ENCODE measurements at places on chromosomes 1 and 21.

DNA sequence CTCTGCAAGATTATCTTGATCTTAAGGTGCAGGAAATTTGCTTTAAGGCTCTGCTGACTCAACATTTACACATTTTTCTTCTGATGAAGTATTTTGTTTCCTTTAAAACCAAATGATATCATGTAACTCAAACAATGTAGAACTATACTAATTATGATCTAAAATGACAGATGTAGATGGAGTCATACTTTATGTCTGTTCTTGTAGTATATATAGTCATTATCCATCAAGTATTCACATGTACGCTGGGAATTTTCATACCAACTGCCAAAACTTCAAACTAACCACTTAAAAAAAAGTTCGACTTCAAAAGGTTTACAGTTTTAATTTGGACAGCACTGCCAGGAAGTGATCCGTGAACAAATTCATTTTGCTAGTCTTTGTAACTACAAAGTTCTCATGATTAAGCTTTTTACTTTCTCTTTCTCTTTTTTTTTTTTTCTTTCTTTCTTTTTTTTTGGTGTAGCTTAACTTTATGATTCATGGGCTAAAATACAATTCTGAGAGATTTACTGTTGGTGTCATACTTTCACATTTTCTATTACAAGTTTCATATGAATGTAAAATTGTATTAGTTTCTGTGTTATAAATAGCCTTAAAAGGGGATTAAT, 509.0 kb upstream of the CXADR start:
- DNase-seq, result no peak

DNA sequence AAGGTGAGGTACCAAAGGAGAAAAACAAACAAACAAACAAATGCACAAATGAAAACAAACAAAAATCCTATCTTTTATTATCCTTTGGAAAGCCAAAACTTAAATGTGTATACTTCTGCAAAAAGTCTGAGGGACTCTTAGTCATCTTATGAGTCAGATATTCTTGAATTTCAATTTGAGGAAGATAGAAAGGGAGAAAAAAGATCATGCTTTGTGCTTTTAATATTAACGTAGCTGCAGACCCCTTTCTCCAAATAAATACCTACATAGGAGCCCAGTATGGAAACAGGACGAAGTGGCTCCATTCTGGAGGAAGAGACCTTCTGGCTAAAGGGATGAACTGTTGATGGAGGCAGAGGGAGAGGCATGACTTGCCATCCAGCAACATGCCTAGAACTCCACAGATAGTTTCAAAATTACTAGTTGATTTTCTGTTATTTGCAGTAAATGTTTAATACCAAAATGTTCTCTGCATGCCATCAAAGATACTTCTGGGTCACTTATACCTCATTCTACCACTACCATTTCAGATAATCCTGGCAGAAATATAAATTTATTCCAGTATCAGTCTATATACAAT, 25.4 kb downstream of the NUP210L start:
- DNase-seq, result no peak

- DNase-seq, result no peak
These were observed 575.5 kb downstream of the MRPL39 start for GRCh38 chr21:25031750-25032149.

GRCh38 chr1:76110666-76111065, 36.1 kb downstream of the ST6GALNAC3 start:
- DNase-seq, result no peak

- DNase-seq, result no peak
These were observed 399.9 kb upstream of the ADAMTS5 start for GRCh38 chr21:27366646-27367235.

GRCh38 chr1:11831945-11832725, 15.4 kb downstream of the NPPA start:
- DNase-seq, result no peak

- DNase-seq, result no peak
These were observed 61.2 kb downstream of the ERI3 start for GRCh38 chr1:44293761-44294315.

DNA sequence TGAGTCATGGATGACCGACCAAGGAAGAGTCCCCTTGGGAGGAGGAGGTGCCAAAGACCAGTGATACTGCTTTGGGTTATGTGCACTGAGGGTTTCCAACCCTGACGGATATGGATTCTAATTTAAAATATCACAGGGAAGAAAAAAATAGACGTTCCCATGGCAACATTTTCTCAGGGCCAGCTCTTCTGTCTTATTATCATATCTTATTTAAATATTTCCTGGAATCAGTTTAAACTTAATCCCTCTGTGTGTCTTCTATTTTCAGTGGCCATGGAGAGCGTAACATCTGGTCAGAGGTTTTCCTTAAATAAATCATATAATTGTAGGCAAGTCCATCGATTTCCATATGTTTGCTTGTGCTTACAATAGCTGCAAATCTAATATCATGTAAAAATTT, 205.4 kb upstream of the FMN2 start:
- DNase-seq, result no peak

- peak; percentile 23 for DNase-seq
These were observed 1.9 kb downstream of the MANEAL start for GRCh38 chr1:37795340-37796125.

DNA sequence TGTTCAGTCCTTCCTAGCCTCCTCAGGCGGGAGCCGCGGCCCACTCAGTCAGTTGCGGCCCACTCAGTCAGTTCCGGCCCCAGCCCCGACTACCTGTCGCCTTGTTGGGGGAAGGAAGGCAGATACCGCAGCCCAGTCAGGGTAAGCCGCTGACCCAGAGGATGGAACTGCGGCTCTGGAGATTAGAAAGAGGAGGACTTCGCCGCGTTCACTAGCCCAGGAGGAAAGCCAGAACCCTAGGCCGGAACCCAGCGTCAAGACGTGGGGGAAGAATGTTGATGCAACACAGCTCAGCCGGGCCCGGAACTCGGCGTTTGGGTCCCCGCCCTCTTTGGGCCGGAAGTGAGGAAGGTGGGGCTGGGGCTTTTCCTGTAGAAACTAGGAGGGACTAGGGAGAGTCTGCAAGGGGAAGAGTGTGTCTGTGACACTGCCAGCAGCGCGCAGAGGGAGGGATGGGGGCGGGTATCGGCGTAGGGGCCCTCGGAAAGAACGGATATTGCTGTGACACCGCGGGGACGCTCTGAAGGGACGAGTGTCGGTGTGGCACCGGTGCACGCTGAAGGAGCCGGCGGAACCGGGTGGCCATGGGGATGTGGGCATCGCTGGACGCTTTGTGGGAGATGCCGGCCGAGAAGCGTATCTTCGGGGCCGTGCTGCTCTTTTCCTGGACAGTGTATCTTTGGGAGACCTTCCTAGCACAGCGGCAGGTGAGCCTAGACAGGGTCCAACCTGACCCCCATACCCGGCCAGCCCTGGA, at the start of gene ZMPSTE24:
ZMPSTE24 (plus strand) TSS at position 549 of the 757 bp plus-strand sequence; CDS start at position 585, 36 bp downstream.
- peak; percentile 91 for DNase-seq

DNA sequence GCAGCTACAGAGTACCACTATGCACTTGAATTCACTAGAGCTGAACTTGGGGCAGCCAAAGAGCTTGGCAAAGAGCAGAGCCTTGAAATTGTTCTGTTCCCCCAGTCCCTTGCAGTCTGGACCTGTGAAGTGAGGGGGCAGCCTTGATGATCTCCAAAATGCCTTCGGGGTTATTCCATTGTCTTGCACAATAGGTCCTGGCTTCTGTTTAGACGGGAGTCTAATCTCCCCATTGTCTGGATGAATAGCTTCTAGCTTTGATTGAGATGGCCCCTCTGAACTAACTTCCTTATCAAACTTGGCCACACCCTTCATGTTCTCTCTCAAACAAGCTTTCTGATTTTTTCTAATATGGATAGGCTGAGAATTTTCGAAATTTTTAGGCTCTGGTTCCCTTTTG, 72.6 kb downstream of the PGM1 start:
- no peak for DNase-seq

- no peak for DNase-seq
These were observed 141.8 kb downstream of the HIVEP3 start for GRCh38 chr1:41776891-41777441.

- no peak for DNase-seq
These were observed 833.3 kb upstream of the PRMT6 start for GRCh38 chr1:106223213-106223612.

- DNase-seq, result no peak
These were observed 37.8 kb downstream of the KIAA0319L start for GRCh38 chr1:35519432-35519831.

DNA sequence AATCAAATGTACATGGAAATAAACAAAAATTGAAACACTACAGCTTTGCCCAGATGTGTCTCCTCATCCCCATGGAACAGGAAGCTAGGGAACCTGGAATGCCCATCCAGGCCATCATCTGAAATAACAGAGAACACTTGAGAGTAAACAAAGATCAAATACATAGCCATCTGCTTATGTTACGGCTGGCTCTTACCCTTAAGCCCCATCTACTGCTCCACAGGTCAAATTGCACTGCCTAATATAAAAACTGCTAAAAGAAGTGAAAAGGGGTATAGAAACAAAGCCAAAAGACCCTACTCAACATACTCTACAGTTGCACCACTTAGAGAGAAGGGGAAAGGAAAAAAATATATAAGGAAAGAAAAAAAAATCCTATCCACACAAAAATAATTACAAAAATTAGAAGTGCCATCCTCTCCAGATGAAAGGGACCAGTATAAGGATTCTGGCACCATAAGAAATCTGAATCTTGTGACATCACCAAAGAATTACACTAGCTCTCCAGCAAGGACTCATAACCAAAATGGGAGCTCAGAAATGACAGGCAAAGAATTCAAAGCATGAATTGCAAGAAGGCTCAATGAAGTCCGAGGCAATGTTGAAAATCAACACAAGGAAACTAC, 26.9 kb downstream of the OR6Y1 start:
- no peak for DNase-seq

All from activated naive CD4-positive, alpha-beta T cell (primary cell).